Stimulated activated CD4-positive, alpha-beta T cell treated with anti-CD3 and anti-CD28 coated beads, Interleukin-4, amount 100 ng/mL, for 1 hour (primary cell): ENCODE measurements at places on chromosomes 13 and 19.

DNA sequence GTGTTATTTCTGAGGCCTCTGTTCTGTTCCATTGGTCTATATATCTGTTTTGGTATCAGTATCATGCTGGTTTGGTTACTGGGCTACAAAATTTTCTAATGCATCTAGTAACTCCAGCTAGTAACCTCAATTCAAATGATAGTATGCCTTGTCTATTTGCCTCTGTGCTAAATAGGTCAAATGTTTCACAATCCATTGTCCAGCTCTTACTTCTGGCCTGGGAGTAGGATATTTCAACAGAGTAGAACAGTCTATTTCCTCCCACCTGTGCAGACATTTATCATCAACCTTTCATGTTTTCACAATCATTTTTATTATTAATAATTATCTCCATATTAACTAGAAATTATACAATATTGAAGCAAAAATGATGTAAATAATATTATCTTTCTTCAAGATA, 18.1 kb upstream of the NDFIP2 start:
- no peak for DNase-seq

- no peak for DNase-seq
These were observed 59.5 kb downstream of the KCNC3 start for GRCh38 chr19:50269653-50270052.

DNA sequence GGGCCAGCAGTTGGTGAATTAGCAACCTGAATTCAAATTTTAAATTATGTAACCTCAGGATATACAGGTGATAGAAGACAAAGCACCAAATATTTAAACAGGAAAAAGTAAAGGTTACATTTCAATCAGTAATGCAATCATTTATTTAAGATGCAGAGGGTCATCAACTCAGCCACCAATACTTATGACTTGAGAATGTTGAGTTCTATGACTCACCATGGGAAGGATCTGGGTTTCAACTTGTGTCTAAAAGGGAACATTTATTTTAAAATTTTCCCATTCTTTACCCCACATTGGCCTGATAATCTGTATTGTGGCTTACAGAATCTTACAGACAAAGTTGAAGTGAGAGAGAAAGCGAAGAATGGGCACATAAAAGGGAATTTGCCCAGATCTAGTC, 418.0 kb downstream of the NDFIP2 start:
- DNase-seq = no peak

- no peak for DNase-seq
These were observed 9.4 kb upstream of the DPY19L3 start for GRCh38 chr19:32396046-32396652.

DNA sequence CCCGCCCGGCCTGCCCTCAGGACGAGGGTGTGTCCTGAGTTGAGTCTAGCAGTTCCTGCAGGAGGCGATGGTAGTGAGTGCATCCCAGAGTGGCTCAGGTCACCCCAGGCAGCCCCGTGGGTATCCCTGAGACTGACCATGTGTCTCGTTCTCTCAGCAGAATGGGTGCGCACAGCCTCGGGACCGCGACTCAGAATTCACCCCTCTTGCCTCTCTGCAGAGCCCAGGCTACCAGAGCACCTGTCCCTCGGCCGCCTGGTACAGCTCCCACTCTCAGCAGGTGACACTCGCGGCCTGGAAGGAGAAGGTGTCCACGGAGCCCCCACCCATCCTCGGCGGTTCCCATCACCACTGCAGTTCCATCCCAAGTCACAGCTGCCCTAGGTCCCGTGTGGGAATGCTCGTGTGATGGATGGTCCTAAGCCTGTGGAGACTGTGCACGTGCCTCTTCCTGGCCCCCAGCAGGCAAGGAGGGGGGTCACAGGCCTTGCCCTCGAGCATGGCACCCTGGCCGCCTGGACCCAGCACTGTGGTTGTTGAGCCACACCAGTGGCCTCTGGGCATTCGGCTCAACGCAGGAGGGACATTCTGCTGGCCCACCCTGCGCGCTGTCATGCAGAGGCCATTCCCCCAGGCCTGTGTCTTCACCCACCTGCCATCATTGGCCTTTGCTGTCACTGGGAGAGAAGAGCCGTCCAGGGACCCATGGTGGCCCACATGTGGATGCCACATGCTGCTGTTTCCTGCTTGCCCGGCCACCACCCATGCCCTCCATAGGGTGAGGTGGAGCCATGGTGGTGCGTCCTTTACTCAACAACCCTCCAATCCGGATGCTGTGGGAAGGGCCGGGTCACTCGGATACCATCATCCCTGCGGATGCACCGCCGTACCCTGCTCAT, 87.1 kb upstream of the MCF2L start:
- DNase-seq = no peak

GRCh38 chr13:99311748-99312492, 4.7 kb upstream of the GPR183 start:
- DNase-seq = no peak

DNA sequence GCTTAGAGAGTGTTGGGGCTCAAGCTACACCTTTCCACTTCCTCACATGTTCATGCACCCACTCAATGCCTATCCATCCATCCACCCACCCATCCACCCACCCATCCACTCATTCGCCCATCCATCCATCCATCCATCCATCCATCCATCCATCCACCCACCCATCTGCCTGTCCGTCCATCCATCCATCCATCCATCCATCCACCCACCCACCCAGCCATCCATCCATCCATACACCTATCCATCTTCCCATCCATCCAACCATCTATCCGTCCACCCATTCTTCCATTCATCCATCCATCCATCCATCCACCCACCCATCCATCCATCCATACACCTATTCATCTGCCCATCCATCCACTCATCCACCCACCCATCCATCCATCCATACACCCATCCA, 13.1 kb upstream of the HOMER3 start:
- DNase-seq = no peak

DNA sequence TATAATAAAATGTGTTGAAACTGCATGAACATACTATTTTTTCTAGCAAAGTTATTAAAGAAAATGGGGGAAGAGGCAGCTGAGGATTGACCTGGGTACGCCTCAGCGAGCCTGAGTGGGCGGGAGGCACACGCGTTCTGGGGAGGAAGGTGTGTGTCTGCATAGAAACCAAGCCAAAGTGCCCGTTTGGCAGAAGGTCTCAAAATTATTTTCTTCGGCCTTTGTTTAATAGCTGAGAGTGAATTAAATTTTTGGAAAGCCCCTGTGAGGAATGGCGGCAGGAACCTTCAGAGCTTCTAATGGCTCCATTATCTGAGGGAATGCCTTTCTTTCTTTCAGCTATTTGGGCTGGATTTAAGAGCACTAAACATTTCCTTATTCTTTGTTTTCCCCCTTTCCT, 5.2 kb downstream of the ZIC2 start:
- DNase-seq = no peak

DNA sequence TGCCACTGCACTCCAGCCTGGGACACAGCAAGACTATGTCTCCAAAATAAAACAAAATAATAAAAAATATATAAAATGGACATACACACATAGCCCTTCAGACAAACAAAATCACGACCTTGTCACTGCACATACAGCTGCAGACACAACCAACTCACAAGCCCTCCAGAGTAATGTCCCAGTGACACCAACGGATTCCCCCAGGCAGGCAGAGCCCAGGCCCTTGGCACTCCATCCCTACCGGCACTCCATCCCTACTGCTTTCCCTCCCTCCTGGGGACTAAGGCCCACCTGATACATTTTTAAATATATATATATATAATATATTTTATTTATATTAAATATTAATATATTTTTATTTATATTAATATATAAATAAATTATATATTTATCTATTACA, 18.5 kb downstream of the ZNF101 start:
- DNase-seq = no peak

DNA sequence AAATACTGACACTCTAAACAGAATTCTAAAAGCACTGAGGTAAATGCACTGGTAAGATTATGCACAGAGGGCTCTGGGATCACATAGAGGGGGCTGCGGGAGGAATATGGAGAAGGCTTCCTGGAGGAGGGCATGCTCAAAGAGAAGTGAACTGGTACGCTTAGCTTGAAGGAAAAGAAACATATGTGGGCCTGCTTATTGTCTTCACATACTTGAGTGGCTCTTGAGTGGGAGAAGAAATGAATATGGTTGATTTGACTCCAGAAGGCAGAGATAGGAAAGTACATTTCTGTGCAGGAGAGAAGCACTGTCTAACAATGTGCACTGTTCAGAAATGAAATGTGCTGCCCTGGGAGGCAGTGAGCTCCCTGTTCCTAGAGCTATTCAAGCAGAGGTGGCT, 91.1 kb downstream of the KL start:
- DNase-seq = no peak

DNA sequence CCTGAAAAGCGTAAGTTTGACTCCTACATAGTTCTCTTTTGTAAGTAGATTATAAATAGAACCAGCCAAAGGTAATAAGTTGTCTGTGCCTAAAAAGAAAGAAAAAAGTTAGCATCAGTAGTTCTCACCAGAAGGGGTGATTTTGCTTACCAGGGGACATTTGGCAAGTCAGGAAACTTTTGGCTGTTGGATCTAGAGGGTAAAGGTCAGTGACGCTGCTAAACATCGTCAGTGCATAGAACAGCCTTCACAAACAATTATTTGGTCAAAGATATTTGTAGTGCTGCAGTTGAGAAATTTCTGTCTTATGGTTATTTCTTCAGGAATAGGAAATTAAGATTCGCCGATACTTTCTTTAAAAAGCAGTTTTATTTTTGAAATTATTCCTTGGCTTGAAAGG, 2.0 kb downstream of the USPL1 start:
- DNase-seq = no peak
